Activated T-cell treated with anti-CD3 and anti-CD28 coated beads, Interleukin-2, amount 50 U/mL, for 72 hours (primary cell): ENCODE measurements at places on chromosomes 7 and 10. TPM values are rescaled to one million over a fixed set of nuclear protein-coding genes. Genes with fewer than 3 reads are reported as not detected.

DNA sequence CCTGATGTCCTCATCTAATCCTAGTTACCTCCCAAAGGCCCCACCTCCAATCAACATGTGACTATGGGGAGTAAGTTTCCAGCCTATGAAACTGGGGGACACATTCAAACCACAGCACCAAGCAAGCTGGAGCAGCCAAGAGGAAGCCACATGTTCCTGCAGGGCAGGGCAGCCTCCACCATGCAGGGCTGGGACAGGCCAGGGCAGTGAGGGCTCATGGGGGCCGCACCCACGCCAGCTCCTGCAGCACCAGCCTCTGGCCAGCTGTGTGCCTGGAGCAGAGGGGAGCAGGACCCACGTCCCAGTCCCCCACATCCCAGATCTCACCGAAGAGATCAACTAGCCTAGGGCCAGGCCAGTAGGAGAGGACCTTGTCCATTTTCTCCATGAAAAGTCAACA lies 85.9 kb upstream of the INSIG1 start:
- DNase-seq: no peak

DNA sequence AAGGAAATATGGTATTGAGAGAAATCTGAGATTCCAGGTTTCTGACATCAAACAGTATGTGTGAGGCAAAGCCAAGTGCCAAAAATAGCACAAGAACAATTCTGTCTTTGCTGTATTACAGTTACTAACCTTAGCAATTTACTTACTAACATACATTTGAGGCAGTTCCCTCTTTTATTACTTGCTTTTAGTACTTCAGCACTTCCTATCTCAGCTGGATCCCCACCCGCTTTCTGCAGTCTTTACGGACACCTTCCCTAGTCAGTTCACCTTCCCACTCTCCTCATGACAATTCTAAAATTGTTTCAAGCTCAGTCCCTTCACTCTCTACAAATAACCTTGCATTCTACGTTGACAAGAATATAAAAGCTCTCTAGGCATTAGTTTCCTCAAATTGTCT lies 79.2 kb downstream of the ELAPOR2 start:
- no peak for DNase-seq

GRCh38 chr10:117071286-117072050 lies 66.5 kb upstream of the SHTN1 start:
- DNase-seq: no peak

DNA sequence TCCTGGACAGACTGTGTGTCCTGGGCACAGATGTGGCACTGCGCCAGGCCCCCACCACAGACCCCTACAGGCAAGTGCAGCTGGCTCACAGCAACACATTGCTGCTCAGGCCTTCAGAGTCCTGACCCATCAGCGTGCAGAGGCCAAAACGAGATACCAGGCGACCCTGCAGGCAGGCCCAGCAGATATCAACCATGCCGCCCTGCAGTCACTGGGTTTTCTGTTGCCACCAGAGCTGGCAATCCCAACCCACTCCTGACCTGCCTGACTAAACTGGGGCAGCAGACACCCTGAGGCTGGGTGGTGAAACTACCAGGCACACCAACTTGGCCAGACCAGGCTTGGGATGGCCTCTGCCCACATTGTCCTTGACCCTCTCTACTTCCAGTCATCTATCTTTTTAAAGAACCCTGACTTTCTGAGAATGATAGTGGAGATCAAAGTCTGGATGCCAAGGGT lies 20.3 kb downstream of the ZCCHC24 start:
- no peak for DNase-seq

DNA sequence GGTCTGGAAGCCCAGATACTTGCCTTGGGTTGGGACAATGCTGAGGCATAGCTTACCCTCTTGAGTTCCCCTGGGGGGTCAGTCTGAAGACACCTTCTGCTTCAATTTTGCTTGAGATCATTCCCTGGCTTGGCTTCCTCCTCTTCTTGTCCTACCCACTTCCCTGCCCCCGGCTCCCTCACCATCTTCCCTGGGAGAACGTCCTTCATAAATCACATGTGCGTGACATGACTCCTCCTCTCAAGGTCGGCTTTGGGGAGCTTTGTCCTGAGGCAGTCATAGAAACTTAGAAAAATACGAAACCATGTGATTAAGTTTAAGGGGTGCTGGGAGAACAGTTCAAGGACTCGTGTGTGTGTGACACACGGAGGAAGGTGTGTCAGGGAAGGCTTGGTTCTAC lies 122.6 kb downstream of the SH2D4B start:
- DNase-seq: no peak

GRCh38 chr7:91835091-91835825 lies 45.2 kb downstream of the MTERF1 start:
- no peak for DNase-seq

DNA sequence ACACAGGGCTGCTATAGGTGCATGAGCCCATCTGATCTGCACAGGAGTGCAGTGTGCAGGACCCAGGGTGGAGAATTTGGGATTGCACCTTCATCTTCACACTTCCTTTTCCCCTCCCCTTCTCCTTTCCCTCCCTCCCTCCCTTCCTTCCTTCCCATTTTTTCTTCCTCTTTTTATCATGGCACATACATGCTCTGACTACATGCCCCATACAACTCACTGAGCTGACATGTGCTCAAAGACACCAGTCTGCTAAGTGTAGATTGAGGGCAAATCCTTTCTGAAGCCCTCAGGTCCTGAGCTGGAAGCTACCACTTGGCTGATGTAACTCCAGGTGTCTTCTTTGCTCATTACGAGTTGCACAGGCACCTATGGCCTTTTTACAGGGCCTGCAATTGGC lies 365.3 kb upstream of the ZNF32 start:
- no peak for DNase-seq

DNA sequence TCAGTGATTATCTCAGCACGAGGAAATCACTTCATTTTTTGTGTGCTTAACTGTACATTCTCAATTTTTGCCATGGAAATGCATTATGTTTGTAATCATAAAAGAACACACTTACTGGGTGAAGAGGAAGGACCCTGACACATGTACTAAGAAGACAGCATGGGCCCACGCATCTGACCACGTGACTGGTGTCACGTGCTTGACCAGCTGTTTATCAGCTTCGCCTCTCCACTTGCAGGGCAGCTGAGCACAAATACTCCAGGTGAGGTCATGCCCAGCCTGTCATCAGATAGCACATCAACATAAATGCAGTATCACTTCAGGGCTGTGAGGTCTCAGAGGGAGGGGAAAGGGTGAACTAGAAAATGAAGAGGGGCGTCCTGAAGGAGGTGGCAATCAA lies 179.8 kb downstream of the EBF3 start:
- no peak for DNase-seq

The ANKRD30A gene
- not detected for total RNA-seq

The FRMPD2 gene
- total RNA-seq: not detected

The DDIT4 gene
- total RNA-seq: 1,119 TPM
